ENCODE measurements at places on chromosomes 4 and X. TPM values are rescaled to one million over a fixed set of nuclear protein-coding genes. Genes with fewer than 3 reads are reported as not detected.

Gene OPN1MW
- not detected for total RNA-seq

Gene RPA4
- 0.49 TPM for total RNA-seq

Gene HPGD
- total RNA-seq = not detected

Gene RGN
- total RNA-seq = 0.20 TPM

Gene MAGED4
- total RNA-seq = 2.1 TPM

Gene RAB41
- total RNA-seq = not detected

Gene NAP1L5
- 6.5 TPM for total RNA-seq

Gene PAGE2
- not detected for total RNA-seq

Gene KCTD8
- total RNA-seq = 3.3 TPM

Gene PRKG2
- total RNA-seq = under 0.01 TPM

Gene SPATA18
- 6.8 TPM for total RNA-seq

Gene NSUN7
- 0.87 TPM for total RNA-seq

Gene MAD2L1
- 27.3 TPM for total RNA-seq

Gene MAEA
- 57.6 TPM for total RNA-seq

Gene TMPRSS11E
- not detected for total RNA-seq

Gene RAI2
- 2.7 TPM for total RNA-seq

Gene HMX1
- total RNA-seq = not detected

Gene SSX1
- total RNA-seq = not detected

Gene NSG1
- 2.7 TPM for total RNA-seq

Gene TMSB15A
- total RNA-seq = 8.9 TPM

Gene CACNA1F
- not detected for total RNA-seq

Gene MTTP
- total RNA-seq = not detected

Gene RASSF6
- total RNA-seq = not detected

Gene ETDB
- not detected for total RNA-seq

Gene SULT1B1
- 3.7 TPM for total RNA-seq

Gene MAGEB10
- not detected for total RNA-seq

Gene ACE2
- not detected for total RNA-seq

Gene LONRF3
- 3.9 TPM for total RNA-seq

Gene PGAM4
- total RNA-seq = not detected

Gene FGF5
- 0.20 TPM for total RNA-seq

Gene WDR19
- total RNA-seq = 11.5 TPM

Gene CT45A1
- not detected for total RNA-seq

Gene CXCL10
- 3.6 TPM for total RNA-seq

Gene DCLK2
- 1.1 TPM for total RNA-seq

Gene AKAP4
- not detected for total RNA-seq

Gene PRICKLE3
- total RNA-seq = 7.3 TPM

Gene SPANXN4
- total RNA-seq = not detected

Gene C4orf17
- total RNA-seq = not detected

Measured in mammary microvascular endothelial cell (primary cell).